ENCODE measurements at places on chromosomes 12 and 14.
A peak's percentile ranks its signal among the peaks of the same experiment; 100 is the strongest.

DNA sequence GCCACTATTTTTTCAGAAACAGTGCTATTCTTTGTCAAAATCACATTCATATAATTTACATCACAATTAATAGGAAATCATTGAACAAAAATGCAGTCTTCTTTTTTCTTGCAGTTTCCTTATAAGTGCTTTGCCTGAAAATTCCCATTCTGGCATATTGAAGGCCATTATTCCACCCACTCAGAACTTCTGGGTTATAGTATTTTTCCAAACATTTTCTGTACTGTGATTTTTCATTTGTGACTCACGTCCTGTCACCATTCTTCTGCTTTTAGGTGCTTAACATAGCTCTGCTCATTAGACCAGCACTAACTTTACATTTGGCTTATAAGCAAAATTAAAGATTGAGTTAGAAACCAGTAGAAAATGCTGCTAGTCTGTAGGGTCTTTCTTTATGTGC lies 241.0 kb upstream of the NPAS3 start:
- no peak for DNase-seq

- DNase-seq = no peak
Measured at GRCh38 chr14:104664588-104664987, 24.8 kb upstream of the INF2 start.

GRCh38 chr12:121964813-121965643 lies 46.6 kb downstream of the CFAP251 start:
- no peak for DNase-seq

DNA sequence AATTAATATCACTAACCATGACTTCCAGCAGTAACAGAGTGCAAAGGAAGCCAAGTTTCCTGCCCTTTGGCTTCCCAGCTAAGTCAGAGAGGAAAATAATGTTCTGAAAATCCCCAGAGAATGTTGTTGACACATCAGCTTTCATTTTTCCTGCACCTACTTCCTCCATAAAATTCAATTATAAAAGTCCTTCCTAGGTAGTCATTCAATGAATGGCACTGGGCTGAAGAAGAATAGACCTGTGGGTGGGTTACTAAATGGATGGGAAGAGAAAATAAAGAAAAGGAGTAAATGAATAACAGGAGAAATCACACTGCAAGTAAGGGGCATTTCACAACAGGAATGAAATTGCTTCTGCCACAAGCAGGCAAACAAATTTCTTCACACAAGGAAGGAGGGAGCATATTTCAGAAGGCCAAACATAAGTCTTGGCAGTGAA lies 73.2 kb upstream of the MDM1 start:
- DNase-seq = no peak

DNA sequence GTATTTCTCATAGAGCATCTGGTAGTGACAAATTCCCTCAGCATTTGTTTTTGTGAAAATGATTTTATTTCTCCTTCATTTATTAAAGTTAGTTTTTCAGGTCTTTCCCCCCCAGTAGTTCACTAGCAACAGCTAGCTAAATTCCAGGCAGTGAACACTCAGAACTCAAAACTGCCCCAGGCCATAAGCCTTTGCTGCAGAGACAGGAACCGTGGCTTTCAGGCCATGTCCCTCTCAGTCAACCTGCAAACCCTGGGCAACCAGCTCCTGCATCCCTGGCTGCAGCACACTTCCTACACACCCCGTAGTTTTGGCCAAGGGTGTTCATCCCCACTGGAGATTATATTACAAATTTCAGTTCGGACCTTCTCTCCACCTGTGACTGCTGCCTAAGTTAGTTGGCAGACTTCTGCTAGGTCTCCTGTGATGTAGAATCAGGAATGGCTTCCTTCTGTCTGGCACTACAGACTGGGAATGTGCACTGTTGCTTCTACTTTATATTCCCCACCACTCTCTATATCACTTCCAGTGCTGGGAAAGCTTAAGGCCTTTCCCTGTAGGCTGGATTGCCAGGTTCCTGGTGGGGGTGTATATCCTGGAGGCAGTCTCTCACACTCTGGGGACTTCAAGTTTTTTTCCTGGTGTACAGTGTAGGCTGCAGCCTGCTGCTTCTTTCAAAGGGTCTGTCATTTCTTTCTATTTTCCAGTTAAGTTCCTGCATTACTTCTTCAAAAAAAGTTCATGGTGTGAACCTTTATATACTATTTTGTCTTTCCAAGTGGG lies 924.4 kb upstream of the LRFN5 start:
- no peak for DNase-seq

DNA sequence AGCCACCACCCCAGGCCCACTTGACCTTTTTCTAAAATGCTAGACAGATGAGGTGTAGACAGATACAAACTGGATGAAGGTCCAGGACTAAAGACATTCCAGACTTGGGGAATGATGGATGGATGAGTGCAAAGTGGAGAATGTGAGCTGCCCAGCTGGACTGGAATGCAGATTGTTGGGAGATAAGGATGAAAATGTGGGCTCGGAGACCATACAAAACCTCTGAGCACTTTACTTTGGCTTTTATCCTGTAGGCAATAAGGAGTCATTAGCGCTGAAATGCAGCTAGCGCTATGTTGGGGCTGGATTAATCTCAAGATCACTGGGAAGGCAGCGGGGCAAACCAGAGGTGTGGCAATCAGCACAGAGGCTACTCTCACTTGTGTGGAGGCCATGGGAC lies 64.7 kb upstream of the GNPNAT1 start:
- no peak for DNase-seq

DNA sequence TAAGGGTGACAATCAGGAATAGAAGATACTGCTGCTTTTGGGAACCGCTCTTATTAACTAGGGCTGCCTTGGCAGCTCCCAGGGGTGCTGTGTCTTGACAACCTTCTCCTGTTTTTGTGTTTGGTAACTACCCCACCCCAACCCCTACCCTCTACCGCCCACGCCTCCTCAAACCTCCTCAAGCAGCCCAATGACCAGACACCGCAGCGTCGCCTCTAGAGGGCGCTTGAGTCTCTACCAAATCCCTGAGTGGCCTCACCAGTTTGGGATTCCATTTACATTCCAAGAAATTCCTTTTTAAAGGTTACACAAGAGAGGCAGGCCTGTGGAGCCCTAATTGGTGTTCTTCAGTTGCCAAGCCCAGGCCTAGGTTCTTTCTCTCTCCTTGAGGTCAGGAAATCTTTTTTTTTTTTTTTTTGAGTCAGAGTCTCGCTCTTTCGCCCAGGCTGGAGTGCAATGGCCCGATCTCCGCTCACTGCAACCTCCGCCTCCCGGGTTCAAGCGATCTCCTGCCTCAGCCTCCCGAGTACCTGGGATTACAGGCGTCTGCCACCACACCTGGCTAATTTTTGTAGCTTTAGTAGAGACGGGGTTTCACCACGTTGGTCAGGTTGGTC lies 72.4 kb upstream of the USP44 start:
- peak; percentile 15 for DNase-seq

- DNase-seq = no peak
Measured at GRCh38 chr14:99183716-99184115, 88.3 kb downstream of the BCL11B start.

GRCh38 chr12:108896336-108896735 lies 16.4 kb downstream of the DAO start:
- DNase-seq = no peak

DNA sequence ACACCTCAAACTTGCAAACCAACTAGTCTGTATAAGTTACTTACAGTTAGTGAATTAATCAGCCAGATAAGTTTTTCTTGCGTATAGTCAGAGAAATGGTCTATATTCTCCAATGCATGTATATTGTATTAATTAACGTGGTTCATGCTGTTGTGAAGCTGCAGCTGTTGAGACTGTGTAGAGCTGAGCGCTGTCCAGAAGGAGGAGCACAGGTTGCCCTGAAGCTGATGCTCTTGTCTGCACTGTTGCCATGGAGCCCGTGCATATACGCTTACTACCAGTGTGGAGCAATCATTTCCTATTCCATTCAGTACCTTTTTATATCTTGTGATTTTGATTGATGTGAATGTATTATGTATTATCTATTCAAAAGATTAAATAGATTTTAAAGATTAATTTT lies 74.3 kb upstream of the ARID2 start:
- peak; percentile 66 for DNase-seq

- no peak for DNase-seq
Measured at GRCh38 chr14:50932156-50932555, 12.1 kb downstream of the PYGL start.

- no peak for DNase-seq
Measured at GRCh38 chr12:131054345-131055092, 100.8 kb downstream of the ADGRD1 start.

- no peak for DNase-seq
Measured at GRCh38 chr14:22489244-22489545, 99.8 kb downstream of the DAD1 start.

GRCh38 chr12:80175307-80175930 lies 76.1 kb downstream of the OTOGL start:
- DNase-seq = no peak

GRCh38 chr12:49259452-49259851 lies 5.4 kb upstream of the TUBA1C start:
- no peak for DNase-seq

GRCh38 chr12:104615048-104615561 lies 158.4 kb downstream of the CHST11 start:
- no peak for DNase-seq

- DNase-seq = no peak
Measured at GRCh38 chr12:96570579-96570978, 81.2 kb downstream of the CFAP54 start.

DNA sequence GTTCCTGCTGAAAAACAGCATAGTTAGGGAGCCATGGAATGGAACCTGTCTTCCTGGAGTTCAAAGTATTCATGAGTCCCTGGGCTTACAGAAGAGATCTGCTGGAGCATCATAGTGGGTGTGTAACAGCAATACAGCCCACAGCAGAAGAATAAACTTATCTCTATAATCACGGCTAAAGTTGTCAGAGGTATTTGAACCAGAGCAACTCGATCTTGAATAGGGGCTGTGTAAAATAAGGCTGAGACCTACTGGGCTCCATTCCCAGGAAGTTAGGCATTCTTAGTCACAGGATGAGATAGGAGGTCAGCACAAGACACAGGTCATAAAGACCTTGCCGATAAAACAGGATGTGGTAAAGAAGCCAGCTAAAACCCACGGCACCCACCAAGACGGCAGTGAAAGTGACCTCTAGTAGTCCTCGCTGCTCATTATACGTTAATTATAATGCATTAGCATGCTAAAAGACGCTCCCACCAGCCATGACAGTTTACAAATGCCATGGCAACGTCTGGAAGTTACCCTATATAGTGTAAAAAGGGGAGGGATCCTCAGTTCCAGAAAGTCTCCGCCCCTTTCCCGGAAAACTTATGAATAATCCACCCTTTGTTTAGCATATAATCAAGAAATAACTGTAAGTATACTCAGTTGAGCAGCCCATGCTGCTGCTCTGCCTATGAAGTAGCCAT lies 223.4 kb downstream of the PCNX1 start:
- DNase-seq = no peak

DNA sequence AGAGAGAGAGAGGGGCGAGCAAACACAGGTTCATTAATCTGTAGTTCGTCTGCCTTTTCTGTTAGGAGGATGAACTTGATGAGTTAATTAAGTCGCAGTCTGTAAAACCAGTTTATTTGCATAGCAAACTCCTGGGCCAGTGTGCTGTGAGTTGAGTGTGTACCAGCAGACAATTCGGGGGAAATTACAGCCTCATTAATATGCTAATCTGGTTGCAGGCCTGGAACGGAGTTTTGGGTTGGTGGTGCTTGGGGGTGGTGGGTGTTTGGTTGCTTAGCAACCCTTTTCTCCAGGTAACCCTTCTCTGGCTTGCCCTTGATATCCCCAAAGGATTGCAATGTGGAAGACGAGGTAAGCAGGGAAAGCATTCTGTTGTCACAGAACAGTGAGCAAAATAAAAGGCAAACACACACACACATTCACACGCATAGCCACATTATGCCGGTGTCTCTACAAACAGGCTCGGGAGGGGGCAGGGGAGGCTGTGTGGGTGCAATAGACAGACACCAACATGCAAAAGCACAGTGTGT lies 29.2 kb upstream of the LHX5 start:
- DNase-seq = no peak

DNA sequence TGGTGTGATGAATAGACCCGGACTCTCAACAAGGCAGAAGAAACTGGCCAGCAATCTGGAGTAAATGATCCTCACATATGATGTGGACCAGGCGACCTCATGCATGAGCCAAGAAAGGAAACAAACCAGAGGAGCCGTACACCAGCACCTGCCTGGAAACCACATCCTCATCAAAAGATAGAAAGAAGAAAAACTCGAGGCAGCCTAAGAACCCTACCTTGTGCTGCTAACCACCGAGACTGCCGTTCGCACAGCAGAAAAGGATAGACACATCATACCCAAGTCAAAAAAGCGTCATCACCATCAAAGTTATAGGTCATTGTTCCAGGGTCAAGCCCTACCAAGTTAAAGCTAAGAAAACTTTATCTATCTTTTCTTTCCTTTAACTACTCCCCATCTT lies 66.7 kb downstream of the RESF1 start:
- DNase-seq = peak; percentile 37

- no peak for DNase-seq
Measured at GRCh38 chr12:1870998-1871917, 47.2 kb downstream of the CACNA2D4 start.

GRCh38 chr12:115752913-115753726 lies 524.4 kb downstream of the MED13L start:
- no peak for DNase-seq
